ENCODE measurements at places on chromosomes 7 and 10.

DNA sequence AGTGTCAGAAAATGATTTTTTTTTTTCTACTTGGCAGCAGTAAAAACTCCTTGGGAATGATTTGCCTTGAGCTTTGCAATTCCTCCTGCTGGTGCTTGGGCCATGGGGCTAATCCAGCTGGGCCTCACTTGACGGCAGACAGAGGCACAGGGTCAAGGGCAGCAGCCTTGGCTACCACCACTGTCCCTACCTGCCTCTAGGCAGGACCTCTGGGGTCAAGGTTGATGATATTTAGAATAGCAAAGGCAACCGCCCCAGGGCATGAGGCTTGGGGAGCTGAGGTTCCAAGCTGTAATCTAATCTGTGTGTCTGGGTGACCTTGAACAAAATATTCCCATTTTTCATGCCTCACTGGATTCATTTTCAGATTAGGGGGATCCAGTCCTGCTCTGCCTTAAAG lies 327.4 kb downstream of the PLXNA4 start:
- no peak for DNase-seq

DNA sequence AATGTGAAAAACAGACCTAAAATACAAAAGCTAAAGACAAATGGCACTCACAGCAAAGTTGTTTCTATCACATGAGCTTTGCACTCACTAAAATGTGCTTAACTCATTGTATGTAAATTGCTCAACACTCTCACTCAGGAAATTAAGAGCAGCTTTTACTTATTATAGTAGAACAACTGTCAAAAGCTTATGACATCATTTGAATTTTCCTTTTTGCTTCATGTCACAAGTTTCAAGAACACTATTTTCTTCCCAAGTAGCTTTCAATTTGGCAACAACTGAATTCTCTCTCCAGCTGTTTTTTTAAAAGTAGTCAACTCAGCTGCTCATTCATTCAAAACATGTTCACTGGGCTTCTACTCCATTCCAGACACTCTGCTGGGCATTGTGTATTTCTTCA lies 46.9 kb downstream of the ATE1 start:
- DNase-seq, result peak; percentile 1

DNA sequence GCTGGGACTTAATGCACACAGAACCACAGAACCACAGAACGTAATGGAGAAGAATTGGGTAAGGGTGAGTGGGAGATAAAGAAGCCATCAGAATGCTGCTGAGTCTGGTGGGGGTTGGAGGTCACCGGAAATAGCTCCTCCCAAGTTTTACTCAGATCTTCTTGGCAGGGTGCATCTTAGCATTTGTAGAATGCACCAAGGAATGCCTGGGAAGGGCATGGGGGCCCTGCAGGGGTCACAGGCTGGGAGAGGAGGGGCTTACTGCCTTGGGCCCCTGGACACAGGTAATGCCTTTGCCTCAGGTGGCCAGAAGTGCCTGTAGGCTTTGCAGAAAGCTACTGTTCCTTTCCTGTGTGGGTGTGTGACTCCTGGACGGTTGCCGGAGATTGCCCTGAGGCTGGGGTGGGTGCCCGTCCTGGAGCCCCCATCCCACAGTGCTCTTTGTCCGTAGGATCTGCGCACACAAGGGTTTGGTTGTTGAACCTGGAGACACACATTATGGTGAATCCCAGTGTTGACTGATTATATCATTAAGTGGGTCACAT lies 55.1 kb downstream of the MGMT start:
- DNase-seq, result no peak

GRCh38 chr7:123410273-123410904 lies 124.0 kb downstream of the IQUB start:
- DNase-seq, result no peak

DNA sequence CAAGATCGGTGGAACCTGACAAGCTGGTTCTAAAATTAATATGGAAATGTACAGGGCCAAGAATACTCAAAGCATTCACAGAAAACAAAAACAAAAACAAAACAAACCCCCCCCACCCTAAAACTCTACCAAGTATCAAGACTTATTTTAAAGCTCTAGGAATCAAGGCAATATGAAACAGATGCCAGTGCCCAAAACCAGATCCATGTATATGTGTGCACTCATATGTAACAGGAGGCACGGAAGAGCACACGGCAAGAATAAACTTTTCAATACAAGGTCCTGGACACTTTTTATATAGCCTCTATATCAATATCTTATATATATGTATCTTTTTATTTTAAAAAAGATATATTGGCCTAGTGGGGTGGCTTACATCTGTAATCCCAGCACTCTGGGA lies 35.5 kb downstream of the KDM7A start:
- DNase-seq, result no peak

- no peak for DNase-seq
Measured at GRCh38 chr10:71562904-71563303, 156.7 kb downstream of the C10orf105 start.

- no peak for DNase-seq
Measured at GRCh38 chr7:49023345-49024328, 99.3 kb downstream of the CDC14C start.

DNA sequence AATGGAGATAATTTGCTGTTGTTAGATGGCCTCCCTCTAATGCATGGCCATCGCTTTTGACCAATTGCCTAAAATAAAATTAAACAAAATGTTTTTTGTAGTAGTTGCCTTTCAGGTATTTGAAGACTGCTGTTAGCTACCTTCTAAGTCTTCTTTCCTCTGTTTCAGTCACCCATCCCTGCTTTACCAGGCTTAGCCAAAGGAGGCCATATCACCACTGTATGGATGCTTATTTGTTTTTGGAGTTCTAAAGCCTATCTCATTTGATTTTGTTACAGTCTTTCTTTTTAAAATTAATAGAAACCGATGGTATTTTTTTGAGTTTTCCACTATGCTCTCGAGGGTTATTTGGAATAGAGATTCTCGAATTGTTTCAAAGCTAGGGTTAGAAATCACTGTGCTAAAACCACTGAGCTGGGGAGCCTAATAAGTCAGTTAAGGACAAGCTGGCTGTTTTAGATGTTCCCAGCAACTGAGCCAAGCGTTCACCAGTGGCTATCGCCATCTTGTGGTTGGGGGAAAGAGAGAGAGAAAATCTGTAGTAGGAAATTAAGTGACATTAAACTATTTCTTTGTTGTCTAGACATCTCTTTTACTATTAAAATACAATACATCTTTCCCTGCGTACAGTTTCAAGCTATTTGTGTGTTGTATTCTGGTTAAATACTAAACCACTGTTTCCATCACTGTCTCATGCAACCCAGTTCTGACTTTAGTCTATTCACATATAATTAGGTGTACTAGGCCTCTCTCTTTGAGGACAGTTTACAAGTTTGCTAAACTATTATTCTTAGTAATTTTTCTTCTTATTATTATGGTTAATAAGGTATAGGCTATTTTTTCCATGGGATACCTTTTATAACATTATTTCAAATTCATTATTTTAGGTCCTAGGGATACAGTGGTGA lies 52.2 kb downstream of the GPR158 start:
- no peak for DNase-seq

DNA sequence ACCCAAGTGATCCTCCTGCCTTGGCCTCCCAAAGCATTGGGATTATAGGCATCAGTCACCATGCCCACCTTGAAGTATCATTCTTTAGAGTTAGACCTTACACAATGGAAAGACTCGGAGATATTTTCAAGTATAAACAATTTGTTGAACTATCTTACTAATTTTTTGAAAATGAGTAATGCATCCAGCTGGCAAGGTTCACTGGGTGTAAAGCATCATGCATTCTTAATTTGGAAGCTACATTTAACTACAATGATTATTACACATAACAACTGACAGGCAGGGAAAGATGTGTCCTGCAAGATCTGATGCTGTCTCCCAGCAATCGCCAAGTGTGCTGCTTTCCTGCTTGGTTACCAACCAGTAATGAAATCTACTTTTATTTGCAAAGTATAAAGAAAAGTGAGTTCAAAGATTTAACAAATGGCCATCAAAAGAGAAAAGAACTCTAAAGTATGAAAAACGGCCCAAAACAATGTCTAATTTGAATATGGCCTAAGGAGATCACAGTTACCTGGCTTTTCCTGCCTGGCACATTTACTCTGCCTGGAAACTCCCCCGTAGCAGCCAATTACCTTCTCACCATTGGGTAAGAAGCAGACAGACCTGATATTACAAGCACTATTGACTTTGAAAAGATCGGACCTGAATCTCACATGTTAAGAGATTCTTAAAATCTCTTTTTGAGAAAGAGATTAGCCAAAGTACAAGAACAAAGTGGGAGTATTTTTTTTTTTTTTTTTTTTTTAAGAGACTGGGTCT lies 59.3 kb upstream of the NMT2 start:
- no peak for DNase-seq

- no peak for DNase-seq
Measured at GRCh38 chr10:78691301-78692030, 377.3 kb upstream of the ZMIZ1 start.

DNA sequence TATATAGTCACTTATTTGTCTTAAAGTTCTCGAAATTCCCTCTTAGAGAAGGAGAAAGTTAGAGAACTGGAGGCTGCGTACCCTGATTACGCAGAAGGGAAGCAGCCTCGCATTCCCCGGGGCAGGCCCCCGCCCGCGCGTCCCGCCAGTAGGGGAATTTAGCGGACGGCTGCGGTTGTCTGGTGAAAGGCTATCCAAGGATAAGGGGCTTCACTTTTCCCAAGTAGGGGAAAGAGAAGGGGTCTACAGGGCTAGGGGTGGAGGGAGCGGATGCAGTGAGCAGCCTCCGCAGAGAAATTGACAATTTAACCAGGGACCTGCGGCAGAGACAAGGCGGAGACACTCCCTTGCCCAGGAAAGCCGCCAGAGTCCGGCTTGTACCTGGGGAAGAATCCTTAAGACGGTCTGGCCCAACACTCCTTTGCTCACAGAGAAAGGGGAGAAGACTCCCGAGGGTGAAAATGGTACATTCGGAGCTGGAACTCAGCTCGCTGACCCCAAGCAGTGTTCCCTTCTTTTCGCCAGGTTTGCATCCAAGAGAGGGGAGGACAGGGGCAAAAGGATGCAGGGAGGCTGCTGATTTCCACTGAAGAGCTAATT lies 994 bp upstream of the MAGI2 start:
- no peak for DNase-seq

Data from inflammatory macrophage (primary cell).